BE2C (cell line): ENCODE measurements at places on chromosomes 1 and 21.

DNA sequence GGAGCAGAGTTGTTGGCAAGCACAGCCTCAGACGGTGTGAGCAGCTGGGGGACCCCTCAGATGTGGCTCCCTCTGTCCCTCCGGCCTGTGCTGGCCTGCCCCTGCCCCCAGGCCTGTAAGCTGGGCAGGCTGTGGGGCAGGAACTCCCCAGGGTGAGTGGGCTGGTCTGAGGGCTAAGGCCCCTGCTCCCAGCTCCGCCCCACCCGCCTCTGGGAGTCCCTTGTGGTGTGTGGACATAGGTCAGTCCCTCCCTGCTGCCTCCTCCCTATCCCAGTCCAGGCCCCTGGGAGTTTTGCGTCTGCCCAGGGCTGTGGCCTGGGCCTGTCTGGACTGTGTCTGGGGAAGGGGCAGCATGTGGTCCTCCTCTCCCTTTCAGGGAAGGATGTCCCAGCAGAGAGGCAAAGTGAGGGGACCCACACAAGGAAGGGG, 3.6 kb upstream of the VWA1 start:
- peak; percentile 63 for DNase-seq

- DNase-seq, result peak; percentile 60
Observed at GRCh38 chr1:22131875-22132486, 10.9 kb downstream of the WNT4 start.

- no peak for DNase-seq
Observed at GRCh38 chr1:41427916-41428737, 56.4 kb downstream of the EDN2 start.

DNA sequence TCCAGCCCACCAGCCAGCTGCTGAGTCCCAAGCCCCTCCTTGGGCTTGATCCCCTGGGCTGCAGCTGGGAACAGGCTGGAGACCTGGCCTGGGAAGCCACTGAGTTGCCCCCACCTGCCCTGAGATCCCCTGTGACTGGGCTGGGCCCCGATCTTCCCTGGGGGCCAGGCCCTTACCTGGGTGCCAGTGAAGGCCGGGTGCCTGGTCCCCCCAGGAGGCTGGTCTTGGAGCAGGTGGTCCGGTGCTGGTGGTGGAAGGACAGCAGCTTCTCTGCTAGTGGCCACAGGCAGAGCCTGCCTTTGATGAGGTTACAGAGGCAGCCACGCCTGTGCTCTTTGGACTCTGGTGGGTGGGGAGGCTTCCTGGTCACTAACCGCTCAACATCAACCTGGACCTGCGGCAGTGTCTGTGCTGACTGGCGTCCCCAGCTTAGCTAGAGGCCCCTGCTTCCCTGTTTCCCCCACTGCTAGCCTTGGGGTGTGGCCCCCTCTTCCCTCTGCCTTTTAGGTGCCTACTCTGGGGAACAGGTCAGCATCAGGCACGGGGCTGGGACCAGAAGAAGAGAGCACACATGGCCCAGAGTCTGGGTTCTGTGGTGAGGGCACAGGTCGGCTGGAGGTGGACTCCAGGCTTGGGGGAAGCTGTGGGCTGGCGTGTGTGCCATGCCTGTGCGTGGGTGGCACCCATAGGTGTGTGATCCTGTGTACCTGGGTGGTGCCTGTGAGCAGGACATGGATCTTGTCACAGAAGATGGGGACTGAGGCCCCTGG, at the start of gene EPS8L3:
Gene EPS8L3 (minus strand): TSS at position 278 of the 770 bp plus-strand sequence. CDS start 2,174 bp downstream, outside the sequence.
- peak; percentile 12 for DNase-seq

GRCh38 chr21:32412162-32413014, at the start of gene EVA1C:
EVA1C (plus strand) TSS chr21:32412706; CDS start chr21:32412854, 148 bp downstream.
- peak; percentile 25 for DNase-seq

DNA sequence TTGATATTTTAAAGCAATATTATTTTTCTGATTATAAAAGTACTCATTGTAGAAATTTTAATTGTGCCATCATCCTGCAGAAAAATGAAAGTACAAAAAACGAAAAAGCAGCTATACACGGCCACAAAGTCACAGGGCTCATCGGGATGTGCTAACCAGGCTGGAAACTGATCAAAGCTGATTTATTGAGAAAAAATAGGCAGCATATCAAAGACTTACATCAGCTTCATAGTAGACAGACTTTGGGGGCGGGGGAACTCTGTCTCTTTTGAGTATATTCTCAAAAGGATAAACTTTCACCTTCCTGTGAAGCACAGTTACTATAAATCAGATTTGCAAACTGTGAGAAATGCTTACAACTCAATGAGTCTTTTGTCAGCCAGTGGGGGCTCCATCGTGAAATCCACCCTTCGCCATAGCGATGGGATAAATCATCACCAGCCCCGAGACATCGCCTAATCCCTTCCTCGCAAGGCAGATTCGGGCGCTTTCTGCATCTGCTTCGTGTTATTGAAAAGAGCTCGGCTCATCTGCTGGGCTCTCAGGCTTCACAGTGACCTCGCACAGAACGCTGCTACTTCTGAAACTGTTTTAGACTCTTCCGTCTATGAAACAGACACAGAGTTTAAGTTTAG, 69.2 kb upstream of the ERG start:
- no peak for DNase-seq

DNA sequence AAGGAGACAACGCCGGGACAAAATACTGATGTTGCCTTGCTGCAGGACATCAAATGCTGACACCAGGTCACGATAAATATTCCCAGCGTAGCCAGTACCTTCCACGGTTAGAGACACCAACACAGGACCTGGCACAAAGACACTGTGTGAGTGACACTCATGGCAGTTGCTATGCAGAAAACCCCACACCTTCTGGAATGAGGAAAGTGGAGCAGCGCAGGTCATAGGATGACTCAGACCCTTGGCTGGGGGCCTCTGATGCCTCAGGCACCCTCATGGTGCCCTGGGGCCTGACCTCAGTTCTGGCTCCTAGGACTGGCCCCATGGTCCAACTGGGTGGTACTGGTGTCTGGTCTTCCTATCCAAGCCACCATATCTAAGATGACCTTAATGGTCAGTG, 7.0 kb downstream of the DCST2 start:
- DNase-seq, result no peak

DNA sequence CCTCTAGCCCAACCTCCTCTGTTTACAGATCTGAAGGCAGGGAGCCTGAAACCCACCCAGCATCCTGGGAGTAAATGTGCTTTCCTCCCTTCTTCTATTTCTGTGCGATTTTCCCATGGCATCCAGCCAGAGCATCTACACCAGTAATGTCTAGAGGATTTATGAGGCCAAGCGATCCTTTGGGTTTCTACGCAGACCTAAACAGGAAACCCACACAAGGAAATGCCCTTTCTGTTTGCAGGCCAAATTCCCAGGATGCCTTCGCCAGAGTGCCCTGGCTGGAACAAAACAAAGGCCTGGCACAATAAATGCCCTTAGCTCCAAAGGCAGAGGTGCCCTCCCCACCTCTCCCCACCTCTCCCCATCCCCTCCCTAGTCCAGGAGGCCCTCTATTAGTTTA, 110.5 kb upstream of the CDC42BPA start:
- DNase-seq, result no peak

GRCh38 chr21:15967661-15968060, 237.9 kb downstream of the USP25 start:
- no peak for DNase-seq

GRCh38 chr1:42962641-42963377, 4.1 kb upstream of the SLC2A1 start:
- peak; percentile 49 for DNase-seq
